Stimulated activated CD8-positive, alpha-beta memory T cell treated with anti-CD3 and anti-CD28 coated beads, Interleukin-2, amount 100 ng/mL, for 1 hour (primary cell): ENCODE measurements at places on chromosomes 6 and 20.

GRCh38 chr6:37236921-37237320 lies 20.7 kb upstream of the TBC1D22B start:
- DNase-seq = no peak

DNA sequence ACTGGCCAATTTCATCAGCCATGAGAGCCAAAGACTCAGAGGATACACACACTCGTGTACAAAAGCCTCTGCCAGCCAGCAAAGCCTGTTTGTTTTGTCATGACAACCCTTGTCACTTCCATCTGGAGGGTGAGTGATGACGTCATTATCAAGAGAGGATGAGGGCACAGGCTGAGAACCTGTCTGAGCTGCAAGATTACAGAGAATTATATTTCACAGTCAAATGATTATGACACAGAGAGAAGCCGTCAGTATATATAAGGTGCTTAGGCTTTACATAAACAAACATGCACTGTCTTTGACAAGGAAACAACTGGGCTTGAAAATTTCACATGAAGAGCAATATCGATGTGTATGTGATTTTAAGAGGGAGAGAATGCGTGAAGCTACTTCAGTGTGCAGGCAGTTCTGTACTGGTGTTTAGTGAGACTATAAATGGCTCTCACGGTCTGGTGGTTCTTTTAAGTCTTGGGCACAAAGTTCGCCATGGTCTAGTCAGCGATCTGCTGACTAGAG lies 36.5 kb upstream of the BCLAF1 start:
- DNase-seq = no peak

- no peak for DNase-seq
These were observed 18.7 kb downstream of the LEMD2 start for GRCh38 chr6:33770124-33770832.

- DNase-seq = no peak
These were observed 98.4 kb upstream of the DUSP22 start for GRCh38 chr6:193773-194310.

- DNase-seq = no peak
These were observed 1123.5 kb upstream of the MAP3K7 start for GRCh38 chr6:91710342-91710741.

DNA sequence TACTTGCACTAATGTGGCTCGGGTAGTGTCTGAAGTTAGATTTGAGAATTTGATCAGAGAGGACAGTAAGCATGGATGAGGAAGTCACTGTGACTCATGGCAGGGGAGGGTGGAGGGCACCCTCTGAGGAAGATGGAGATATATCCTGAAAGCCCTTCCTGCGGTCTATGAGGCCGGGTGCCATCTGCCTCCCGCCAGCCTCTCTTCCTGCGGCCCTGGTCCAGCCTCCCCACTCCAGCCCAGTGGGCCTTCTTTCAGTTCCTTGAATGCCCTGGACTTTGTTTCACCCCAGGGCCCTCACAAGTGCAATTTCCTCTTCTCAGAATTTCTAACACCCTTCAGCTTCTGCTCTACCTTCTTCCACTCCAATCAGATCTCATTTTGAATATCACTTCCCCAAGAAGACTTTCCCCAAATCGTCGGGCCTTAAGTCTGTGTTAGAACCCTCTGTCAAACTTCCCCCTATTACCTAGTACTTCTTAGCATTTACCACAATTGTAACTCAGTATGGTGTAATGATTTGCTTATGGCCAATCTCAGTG lies 20.2 kb upstream of the TNFAIP3 start:
- DNase-seq = no peak

- no peak for DNase-seq
These were observed 20.3 kb downstream of the TRAF3IP2 start for GRCh38 chr6:111585241-111585973.

DNA sequence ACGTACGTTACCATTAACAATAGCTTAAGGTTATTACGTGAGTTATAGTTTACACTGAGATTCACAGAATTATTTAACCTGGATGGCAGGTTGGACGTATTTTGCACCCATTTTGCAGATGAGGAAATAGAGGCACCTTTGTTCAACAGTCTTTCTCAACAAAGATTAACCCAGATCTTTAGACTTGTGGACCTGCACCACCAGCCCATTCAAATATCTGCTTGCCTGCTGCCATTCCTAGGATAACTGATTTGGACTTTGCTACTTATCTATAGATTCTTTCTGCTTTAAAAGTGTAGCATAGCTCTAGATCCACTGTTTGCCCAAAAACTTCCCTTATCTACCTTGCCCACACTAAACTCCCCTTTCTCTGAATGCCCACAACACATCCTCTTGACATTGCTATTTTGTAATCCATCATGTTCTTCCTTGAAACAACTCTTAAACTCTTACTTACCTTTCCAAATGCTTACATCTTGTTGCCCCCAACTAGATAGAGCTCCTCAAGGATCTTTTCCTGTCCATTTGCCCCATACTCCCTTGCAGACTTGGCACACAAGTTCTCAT lies 56.4 kb upstream of the TNFAIP3 start:
- no peak for DNase-seq

- DNase-seq = no peak
These were observed 18.2 kb downstream of the FERMT1 start for GRCh38 chr20:6104493-6105188.

DNA sequence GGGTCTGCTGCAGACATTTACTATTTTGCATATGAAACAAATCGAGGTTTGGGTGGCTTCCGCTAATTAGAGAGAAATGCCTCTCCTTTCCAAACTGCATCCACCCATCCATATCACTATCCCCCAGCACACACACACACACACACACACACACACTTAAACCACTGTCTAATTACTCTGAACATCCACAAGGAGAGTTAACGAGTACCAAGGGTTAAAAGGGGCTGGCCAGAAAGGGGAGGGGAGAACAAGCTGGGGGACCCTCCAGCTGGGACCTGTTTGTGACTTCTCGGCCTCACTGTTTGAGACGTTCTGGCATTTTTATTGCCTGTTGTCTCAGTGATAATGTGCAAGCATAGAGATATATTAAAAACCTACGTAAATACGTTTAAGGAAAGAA lies 261.2 kb downstream of the FOXC1 start:
- DNase-seq = no peak

DNA sequence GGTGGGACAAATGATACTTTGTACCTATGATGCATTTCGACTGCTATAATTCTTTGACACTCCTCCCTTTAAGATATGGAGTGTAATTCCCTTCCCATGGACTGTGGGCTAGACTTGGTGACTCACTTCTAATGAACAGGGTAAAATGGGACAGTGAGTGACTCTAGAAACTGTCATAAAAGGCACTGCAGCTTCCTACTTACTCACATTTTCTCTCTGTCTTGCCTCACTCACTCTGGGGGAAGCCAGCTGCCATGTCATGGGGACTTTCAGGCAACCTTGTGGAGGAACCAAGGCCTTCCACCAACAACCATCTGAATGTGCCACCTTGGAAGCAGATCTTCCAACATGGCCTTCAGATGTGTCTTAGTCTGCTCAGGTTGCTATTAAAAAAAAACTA lies 12.9 kb upstream of the GFOD1 start:
- no peak for DNase-seq

DNA sequence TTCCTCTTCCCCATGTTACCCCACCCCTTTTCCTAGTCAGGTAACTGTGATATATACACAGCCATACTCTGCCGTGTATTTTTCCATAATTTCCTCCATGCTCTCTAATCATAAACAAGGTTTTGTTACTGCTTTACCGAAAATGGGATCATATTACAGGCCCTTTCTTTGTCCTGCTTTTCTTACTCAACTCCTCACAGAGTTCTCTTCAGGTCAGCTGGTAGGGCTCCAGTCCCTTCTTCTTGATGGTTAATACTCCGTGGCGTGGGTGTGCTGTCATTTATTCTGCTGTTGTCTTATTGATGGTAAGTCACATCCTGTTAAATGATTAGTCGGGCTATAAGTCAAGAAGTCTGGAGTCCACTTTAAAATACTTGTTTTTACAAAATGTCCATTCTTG lies 24.9 kb upstream of the PI16 start:
- DNase-seq = no peak

DNA sequence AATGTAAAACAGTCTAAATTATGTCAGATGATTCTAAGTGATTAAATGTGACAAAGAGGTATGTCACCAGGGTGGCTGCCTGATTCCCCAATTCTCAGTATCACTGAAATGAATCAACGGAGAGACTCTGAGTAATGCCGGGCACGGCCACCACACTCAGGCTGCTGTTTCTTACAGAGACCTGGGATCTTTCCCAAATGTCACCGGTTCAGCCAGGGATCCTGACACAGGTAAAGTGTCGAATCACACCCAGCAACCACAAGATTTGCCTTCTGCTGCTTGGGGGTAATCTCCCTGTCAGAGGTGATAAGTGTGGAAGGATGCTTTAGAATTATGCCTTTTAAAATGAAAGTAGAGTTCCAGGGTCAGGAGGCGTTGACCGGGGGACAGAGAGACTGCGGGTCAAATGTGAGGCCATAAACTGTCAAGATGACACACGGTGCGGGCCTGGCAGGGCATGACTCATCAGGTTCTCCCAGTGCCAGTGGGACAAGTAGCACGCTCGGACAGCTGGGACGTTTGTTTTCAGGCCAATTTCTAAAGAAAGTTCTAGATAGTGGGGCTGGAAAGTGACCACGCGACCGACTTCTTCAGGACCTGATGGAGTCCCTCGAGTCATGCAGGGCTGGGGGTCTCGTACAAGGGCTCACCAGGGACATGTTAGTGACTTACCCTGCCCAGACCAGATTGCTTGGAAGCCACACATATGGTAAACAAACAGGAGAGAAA lies 48.9 kb downstream of the PRDM1 start:
- no peak for DNase-seq

DNA sequence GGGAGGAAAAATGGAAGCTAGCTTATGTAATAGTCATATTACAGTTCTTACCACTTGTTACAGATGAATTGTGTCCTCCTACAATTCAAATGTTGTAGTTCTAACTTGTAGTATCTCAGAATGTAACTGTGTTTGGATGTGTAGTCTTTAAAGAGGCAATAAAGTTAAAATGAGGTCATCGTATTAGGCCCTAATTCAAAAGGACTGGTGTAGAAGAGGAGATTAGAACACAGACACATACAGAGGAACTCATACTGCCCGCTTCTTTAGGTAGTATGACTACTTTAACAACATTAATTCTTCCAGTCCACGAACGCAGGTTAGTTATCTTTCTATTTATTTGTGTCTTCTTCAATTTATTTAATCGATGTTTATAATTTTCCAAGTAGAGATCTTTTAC lies 46.5 kb upstream of the TPD52L1 start:
- DNase-seq = no peak

- no peak for DNase-seq
These were observed 93.4 kb downstream of the UST start for GRCh38 chr6:148840256-148840655.

GRCh38 chr6:111478064-111478476 lies 4.9 kb downstream of the REV3L start:
- no peak for DNase-seq
